ENCODE measurements at places on chromosomes 5 and 9.

GRCh38 chr5:61623401-61624069, 291.5 kb downstream of the ZSWIM6 start:
- no peak for DNase-seq

- no peak for DNase-seq
These were observed 15.7 kb upstream of the MSX2 start for GRCh38 chr5:174708476-174709207.

DNA sequence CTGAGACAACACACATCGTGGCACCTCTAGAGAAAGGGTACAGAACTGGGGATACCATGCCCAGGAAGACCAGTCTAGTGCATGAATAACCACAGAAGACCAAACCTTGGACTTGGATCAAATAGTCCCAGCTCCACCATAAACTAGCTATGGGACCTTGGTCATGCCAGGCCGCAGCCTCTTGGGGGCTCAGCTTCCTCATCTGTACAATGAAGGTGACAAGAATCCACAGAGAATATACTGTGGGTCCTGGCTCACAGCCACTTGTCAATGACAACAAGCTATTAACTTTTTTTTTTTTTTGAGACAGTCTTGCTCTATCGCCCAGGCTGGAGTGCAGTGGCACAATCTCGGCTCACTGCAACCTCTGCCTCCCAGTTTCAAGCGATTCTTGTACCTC, 3.9 kb downstream of the KYAT1 start:
- DNase-seq = no peak

- no peak for DNase-seq
These were observed 141.4 kb downstream of the PLK2 start for GRCh38 chr5:58318468-58318867.

DNA sequence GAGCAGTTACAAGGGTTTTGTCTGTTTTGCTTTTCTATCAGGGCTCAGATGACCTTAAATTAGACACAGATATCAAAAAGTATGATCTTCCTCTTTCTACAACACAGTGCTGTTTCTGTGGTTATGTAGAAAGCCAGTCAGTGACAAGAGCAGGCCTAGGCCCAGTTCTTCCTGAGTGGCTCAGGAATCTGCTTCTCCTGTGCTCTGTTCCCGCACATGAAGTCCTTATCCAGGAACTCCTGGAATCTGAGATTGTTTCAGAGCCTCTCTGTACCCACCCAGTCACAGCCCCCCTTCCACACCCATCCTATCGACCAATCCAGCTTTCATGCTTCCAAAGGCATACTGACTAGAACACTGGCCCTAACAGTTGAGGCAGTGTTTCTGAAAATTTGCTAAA, 40.4 kb upstream of the SMU1 start:
- DNase-seq = no peak

DNA sequence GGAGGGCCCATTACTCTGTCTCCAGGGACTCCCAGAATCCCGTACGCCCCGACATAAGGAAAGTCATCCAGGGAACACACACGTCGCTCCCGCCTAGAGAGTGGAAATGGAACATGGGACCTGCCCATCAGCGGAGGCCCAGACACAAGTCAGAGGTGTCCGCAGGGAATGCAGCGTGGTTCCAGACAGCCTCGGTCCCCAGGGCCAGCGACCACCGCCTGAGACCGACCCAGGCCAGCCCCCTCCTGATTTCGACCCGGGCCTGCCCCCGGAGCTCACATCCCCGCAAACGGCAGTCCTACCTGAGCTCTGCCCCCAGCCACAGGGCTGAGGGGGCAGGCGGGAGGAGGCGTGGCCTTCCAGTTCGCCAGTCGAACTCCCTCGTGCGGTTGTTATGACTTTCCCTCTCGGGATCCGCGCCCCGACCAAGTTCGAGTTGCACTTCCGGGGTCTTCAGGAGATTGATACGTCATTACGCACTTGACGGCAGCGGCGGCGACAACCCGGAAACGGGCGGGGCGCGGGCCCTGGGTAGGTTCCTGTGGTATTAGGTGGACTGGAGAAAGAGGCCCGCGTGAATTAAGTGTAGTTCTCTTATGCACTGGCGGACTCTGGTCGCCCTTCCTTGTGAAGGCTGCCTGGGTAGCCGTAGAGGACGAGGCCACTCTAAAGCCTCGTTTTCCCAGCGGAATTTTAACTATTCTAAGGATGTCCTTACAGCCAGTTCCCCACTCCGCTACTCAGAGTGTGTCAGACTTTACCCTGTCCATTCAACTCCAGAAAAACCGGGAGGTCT, 370.0 kb upstream of the POU5F2 start:
- peak; percentile 98 for DNase-seq

GRCh38 chr9:13750639-13751038, 471.1 kb upstream of the MPDZ start:
- DNase-seq = no peak

GRCh38 chr5:80220245-80220897, 35.5 kb downstream of the SERINC5 start:
- no peak for DNase-seq

DNA sequence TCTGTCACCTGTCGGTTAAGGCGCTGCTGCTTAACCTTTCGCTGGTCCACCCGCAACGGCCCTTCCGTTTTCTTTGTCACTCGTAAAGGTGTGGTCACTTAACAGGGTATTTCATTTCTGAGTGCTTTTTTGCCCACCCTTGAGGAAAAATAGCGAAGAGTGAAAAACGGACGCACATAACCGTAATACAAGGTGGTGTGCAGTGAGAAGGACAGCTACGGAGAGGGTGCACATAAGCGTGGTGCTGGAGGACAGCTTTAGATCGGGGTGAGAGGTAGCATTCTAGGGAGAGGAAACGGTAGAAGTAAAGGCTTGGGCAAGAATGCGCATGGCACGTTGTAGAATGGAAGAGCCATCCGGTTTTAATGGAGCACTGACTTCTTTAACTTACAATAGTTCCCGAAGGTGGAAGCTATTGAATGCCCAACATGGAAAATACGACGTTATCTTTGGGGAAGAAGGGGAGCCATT, 761 bp downstream of the CCT5 start:
- DNase-seq = no peak

GRCh38 chr5:2594701-2595100, 156.8 kb downstream of the IRX2 start:
- DNase-seq = no peak

GRCh38 chr5:134053840-134054338, 49.1 kb upstream of the VDAC1 start:
- DNase-seq = no peak

- DNase-seq = no peak
These were observed 594.6 kb upstream of the BRINP1 start for GRCh38 chr9:119963798-119964372.

GRCh38 chr5:141343242-141343952, at the start of gene PCDHGA3:
Gene PCDHGA3, plus strand, starts transcription at chr5:141343829. Its CDS starts 205 bp downstream, at chr5:141344034.
- no peak for DNase-seq

DNA sequence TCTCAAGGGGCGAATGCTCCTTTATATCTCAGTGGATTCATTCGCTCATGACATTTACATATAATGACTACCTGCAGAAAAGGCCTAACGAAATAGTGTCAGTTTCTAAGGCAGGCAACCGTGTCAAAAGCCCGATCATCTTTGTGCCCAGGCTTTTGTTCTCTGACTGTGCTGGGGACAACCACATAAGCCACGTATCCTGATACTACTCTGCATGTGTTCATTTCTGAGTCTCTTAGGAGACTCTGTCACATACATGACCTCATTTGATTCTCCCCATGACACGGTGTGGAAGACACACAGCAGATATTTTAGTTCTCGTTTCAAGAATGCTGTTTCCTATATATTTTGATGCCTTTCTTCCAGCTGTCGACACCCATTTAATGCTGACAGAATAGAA, 598.5 kb downstream of the BNC2 start:
- DNase-seq = no peak

GRCh38 chr5:61467766-61468482, 135.9 kb downstream of the ZSWIM6 start:
- no peak for DNase-seq

DNA sequence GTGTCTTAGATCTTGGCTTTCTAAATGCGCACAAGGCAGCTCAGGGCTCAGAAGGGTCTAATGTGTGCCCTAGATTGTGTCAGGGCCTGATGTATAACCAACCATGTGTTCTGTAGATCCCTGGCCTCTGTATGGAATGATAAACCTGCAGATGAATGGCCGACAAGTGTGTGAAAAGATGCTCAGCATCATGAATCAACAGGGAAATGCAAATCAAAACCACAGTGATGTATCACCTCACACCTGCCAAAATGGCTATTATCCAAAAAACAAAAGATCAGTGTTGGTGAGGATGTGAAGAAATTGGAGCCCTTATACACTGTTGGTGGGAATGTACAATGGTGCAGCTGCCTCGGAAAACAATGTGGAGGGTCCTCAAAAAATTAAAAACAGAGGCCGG, 489.8 kb downstream of the SEMA5A start:
- no peak for DNase-seq

GRCh38 chr9:112548836-112549595, 62.4 kb downstream of the KIAA1958 start:
- DNase-seq = no peak

DNA sequence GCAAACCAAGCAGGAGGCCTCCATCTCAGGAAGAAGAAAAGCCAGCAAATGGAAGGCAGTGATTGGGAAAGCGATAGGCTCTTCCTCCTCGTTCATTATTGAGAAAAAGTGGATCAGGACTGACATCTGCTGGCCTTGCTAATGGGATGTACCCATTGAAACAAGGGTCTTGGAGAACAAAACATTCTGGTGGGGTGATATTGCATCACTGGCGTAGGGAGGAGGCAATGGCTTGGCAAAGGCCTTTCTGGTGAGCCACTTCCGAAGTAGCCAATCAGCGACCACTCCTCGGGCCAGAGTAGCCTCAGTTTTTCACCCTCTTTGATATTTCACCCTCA, 86.7 kb upstream of the NFIB start:
- DNase-seq = peak; percentile 30

DNA sequence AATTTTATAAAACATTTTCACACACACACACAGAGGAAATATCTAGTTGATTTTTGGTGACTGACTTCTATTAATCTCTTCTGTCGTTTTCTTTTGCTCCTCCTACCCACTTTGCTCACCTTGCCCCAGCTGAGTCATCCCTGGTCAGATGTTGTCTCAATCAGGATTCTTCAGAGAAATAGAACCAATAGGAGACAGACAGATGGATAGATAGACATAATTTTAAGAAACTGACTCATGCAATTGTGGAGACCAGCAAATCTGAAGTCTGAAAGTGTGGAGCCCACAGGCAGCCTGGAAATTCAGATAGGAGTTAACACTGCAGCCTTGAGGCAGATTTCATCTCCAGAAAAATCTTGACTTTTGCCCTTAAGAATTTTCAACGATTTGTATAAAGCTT, 37.0 kb upstream of the PIK3R1 start:
- DNase-seq = no peak

- DNase-seq = no peak
These were observed 80.5 kb downstream of the STK10 start for GRCh38 chr5:172107571-172107970.

GRCh38 chr5:72908664-72909063, 47.2 kb upstream of the FCHO2 start:
- DNase-seq = no peak

DNA sequence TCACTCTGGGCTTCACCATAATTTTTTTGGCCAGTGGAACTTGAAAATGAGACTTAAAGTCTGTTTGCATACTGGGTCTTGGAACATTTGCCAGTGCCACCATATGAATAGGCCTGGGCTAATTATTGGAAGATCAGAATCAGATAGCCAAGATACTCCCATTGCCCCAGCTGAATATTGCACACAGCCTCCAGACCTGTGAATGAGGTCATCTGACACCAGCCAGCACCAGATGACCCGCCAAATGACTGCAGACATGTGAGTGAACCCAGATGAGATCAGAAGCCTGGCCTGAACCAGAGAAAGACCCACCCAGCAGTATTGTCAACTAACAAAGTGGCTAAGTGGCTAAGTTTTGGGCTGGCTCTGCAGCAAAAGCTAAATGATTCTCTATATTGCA, 220.5 kb upstream of the MPDZ start:
- DNase-seq = no peak

DNA sequence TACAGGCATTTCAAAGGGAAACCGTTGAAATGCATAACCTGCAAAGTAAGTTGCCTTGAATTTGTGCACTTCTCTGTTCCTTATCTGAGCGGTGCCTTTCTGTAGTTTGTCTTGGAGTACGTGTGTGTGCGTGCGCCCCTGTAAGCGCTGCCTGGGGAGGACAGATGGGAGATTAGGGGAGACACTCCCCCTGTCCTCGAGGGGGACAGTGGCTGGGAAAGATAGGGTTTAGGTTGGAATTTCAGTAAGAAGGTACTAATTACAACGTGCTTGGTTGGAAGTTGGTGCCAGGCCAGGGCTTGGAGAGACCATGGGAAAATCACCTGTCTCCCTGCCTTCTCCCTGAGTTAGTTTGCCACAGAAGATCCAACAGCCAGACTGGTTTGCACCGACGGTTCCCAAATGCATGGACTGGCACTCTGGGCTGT, 73.2 kb downstream of the PIK3R1 start:
- DNase-seq = no peak

- no peak for DNase-seq
These were observed 97.1 kb upstream of the IRX2 start for GRCh38 chr5:2848619-2849018.
